ENCODE measurements at places on chromosomes 13 and 19.
A peak's percentile ranks its signal among the peaks of the same experiment; 100 is the strongest.

- DNase-seq = no peak
These were observed 48.4 kb upstream of the CACNA1A start for GRCh38 chr19:13554506-13555240.

- no peak for DNase-seq
These were observed 109.0 kb upstream of the KL start for GRCh38 chr13:32907211-32907610.

DNA sequence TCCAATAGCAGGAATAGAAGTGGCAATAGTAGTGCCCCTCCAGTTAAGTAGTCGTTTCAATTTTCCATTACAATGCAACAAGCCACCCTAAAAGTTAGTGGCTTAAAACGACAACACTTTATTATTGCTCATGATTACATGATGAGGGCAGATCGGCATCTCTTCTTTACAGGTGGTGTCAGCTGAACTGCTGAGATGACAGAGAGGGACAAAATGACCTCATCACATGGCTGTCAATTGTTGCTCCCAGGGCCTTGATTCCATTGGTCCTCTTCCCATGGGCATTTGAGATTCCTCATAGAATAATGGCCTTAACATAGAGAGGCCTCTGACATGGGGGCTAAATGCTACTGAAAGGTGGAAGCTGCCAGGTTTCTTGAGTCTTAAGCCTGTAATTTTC lies 679.8 kb upstream of the KLHL1 start:
- DNase-seq = no peak

DNA sequence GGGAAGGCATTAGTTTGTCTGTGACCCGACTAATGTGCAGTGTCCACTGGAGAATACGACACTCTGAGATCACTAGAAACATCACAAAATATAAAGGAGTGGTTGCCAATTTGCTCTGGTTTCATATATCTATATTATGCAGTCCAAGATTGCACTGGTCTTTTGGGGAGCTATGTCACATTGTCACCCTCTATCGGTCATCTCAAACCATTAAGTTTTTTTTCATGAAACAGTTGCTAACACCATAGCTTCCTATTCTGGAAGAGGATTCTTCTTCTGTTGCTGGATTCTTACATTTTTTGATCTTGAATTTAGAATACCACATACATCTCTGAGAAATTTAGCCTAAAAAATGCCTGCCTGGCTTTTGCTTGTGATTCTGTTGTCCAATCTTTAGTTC lies 168.6 kb downstream of the LACC1 start:
- DNase-seq = no peak

DNA sequence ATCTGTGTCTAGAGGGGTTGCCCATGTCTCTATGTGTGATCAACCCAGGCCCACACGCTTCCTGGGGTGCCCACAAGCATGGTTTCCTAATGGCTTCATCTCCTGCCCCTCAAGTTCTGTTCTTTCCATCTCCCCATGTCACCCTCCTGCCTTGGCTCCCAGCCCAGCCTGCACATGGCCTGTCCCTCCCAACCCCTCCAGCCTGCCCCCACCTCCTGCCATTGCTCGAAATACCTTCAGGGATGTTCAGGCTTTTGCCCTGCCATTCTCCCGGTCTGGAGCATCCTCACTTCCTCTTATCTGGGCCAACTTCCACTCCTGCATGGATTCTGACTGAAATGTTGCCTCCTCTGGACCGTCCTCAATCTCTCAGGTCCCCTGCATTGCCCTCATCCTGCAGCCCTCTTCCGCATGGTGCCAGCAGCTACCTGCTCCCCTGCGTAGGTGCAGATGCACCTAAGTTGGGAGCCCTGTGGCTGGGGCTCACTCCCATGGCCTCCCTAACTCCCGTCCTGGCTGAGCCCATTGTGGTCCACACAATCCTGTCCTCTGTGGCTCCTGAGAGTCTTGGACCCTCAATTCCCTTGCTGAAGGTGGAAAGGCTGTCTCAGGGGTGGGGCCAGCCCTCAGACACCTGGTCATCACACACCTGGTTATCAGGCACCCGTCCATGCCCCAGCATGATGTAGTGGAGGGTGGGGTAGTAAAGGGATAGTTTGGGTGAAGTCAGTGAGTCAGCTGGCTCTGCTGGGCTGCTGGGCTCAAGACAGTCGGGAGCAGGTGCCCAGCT lies 152.1 kb downstream of the URI1 start:
- DNase-seq = peak; percentile 6

DNA sequence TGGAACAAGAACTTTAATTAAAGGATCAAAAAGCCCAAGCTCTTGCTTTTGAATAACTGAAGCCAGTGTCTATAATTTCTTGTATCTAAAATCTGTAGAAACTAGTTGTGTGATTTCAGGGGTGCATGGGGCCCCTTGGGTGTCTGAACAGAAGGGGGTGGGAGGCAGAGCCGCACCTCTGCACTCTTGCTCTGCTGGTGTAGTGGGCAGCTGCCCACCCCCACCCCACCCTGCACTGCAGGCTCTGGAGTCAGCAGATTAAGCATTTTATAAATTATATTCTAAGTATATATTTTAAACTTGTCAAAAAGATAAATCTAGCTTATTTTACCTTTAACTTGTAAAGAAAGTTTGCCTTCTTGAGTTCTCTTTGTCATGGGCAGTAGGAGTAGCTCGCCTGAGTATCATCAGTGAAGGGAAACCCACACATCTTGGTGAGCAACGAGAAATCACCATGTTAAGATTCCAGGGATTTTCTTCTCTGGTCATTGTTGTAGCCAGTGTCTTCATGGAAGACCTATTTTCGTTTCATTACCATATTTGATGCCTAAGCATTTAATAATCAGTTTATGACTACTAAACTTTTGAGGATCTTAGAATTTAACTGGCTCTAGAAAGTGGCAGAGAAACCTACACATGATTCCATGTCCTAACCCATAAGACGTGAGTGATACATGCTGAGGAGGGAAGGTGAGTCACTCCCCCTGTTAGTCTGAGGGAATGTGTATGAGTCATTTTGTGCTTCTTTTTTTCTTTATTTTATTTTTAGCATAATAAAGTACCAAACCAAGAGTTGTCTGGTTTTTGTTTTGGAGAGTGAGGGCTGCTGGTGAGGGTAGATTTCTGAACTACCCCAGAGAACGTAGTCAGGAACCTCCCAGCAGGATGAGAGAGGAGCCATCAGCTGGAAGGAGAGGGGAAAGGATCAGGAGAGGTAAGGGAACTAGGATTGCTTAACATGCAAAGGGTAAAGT lies 7.7 kb downstream of the UBE2L5 start:
- no peak for DNase-seq

DNA sequence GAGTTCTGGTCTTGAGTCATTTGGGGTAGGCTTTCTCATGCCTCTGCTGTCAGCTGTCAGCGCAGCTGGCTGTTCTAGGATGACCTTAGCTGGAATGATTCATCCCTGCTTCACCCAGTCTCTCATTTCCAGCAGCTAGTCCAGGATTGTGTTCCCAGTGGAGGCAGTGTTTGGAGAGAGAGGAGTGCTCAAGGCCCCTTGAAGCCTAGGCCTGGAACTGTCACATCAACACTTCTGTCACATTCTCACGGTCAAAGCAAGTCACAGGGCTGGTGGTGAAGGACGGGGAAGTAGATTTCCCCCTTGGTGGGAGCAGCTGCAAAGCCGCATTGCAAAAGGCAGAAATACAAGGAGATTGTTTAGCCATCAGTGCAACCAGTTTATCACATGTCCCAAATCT lies 15.2 kb downstream of the TPT1 start:
- DNase-seq = no peak

DNA sequence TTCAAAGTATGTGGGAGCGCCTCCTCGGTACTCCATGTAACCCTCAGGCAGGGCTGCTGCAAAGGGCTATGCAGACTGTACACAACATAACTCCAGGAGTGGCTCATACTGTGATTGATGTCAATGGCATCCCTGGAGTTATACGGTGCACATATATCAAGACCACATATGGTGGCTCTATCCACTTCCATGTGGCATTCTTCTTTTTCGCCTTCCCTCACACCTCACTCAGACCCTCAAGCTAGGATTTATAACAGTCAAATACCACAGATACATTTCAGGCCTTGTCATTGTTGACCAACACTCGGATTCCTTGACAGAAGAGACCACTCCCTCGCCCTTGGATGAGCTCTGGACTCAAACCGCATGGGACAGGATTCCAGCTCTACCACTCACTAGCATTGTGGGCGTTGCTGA lies 11.3 kb upstream of the UBL3 start:
- DNase-seq = no peak

DNA sequence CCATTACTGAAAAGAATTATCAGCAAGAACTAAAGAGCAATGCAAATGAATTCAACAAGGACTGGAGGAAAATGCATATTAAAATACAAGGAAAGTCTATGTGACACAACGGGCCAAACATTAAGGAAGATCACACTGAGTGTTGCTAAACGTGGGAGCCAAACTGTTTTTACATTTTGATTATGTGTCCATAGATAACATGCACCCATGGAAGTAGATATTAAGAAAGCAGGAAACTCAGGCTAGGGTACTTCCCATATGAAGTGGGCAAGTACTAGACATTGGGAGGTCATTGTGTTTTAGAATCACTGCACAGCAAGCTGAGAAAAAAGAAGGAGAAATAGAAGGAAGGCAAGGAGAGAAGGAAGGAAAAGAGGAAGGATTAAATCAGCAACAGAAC lies 161.8 kb downstream of the KCTD12 start:
- DNase-seq = no peak

DNA sequence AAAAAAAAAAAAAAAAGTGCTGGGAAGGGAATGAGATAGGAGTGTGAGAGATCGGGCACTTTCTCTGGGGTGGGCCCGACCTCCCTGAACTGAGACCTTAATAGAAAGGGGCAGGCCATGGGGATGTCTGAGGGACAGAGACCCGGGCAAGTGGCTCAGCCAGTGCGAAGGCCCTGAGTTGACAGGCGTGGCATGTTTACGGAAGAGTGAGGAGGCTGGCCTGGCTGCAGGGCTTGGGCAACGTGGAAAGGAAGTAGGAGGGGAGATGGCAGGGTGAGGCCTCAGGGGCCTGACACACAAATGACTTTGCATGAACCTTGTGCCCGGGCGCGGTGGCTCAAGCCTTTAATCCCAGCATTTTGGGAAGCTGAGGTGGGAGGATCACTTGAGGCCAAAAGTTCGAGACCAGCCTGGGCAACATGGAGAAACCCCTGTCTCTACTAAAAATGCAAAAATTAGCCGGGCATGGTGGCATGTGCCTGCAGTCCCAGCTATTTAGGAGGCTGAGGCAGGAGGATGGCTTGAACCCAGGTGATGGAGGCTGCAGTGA lies 13.9 kb downstream of the FCHO1 start:
- DNase-seq = peak; percentile 76

- no peak for DNase-seq
These were observed 54.4 kb upstream of the MEDAG start for GRCh38 chr13:30851697-30852096.

DNA sequence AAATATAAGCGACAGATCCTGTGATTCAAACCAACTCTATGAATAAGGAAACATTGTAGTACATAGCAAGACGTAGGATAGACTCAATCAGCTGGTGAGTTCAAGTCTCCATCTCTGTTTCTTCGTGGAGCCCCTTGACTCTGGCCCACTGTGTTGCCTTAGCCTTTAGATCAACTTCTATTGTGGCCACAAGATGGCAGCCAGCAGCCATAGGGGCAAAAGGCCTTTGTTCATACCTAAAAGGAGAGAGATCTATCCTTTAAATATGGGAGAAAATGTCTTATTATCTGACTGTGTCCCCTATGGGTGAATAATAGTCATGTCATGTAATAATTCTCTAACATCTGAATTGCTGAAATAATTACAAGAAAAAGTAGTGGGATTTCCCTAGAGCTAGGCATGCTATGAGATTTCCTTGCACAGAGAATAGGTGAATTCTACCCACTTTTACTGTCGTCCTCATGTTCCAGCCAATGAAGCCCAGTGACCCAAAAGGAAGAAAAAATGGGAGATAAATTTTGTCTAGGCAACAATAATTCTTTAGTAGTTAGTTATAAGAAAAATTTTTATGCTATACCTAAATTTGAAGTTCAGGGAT lies 129.4 kb downstream of the PCDH20 start:
- DNase-seq = no peak

DNA sequence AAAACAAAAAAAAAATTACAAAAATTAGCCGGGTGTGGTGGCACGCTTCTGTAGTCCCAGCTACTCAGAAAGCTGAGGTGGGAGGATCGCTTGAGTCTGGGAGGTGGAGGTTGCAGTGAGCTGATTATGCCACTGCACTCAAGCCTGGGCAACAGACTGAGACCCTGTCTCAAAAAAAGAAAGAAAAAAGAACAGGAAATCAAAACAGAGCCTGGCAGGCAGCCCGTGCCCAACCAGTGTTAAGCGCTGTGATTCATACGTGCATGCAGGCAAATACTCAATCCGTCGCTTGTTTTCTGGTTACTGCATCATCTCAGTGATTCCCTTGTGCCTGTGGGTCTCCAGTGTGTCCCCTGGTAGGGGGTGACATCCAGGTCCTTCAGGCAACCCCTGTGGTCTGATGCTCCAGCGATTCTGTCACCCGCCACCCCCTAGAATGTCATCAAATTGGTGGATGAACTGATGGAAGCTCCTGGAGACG lies 18.1 kb downstream of the DDX39A start:
- peak; percentile 40 for DNase-seq

DNA sequence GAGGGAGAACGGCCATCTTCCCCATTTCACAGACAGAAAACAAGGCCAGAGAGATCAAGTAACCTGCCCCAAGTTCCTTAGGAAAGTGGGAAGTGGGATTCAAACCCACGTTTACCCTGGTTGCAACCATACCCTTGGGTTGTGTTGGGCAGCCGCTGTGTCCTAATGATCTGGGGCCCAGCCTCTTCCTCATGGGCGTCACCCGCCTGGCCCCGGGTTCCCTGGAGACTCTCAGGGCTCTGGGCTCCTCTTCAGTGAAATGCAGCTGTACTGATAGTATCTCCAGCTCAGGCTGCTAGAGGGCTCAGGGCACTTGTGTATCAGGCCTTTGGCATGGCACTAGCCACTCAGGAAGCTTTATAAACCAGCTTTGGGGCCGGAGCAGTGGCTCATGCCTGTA lies 9.8 kb downstream of the TMED1 start:
- no peak for DNase-seq

DNA sequence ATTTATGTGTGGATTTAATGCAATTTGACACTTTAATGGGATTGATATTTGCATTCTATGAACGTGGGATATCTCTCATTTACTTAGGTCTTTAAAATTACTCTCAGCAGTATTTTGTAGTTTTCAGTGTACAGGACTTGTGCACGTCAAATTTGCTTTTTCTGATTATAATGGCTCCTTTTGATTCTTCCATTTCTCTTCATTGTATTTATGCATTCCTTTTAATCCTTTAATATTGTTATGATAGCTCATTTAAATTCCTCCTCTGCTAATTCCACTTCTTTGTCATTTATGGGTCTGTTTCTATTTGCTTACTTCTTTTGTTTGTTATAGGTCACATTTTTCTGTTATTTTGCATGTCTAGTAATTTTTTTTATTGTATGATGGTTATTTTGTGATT lies 226.6 kb downstream of the ATP8A2 start:
- no peak for DNase-seq

GRCh38 chr19:16096280-16096855 lies 15.3 kb upstream of the RAB8A start:
- no peak for DNase-seq

DNA sequence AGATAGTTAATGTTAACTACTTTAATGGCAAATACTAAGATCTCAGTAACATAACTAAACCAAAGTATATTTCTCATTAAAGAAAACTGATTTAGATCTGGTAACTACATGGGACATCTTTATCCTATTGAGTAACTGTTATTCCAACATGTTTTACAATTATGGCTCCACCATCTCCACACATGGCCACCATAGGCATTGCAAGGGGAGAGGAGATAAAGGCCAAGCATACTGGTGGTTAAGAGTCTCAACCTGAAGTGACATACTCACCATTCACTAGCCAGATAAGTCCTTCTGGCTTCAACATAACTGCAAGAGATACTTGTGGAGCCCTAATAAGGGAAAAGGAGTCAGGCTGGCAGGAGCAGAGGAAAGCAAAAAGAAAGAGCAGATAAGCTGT lies 1586.4 kb upstream of the SPRY2 start:
- no peak for DNase-seq

All from CD4-positive, alpha-beta T cell treated with Interleukin-15 for 1 hour (primary cell).